Activated CD4-positive, alpha-beta T cell treated with anti-CD3 and anti-CD28 coated beads, Interleukin-2, Interleukin-4, amounts not matched to agents 100 ng/mL and 50 ng/mL, durations not matched to agents 16 hours and 8 hours (primary cell): ENCODE measurements at places on chromosomes 5 and 9.

DNA sequence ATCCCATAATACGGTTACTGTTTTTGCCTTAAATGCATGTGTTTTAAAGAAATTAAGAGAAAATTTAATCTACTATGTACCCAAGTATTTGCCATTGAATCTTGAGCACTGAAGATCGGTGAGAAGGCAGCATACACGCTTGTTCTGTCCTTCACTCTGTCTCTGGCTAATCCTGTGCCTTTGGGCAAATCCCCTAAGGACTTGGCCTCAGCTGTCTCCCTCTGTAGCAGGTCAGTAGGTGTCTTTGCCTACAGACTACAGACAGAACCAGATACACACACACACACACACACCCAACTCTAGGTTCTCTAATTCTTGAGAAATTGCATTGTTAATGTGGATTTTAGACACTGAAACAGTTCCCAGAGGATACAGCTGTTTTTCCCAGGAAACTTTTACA, 117.4 kb downstream of the WDR41 start:
- DNase-seq = no peak

DNA sequence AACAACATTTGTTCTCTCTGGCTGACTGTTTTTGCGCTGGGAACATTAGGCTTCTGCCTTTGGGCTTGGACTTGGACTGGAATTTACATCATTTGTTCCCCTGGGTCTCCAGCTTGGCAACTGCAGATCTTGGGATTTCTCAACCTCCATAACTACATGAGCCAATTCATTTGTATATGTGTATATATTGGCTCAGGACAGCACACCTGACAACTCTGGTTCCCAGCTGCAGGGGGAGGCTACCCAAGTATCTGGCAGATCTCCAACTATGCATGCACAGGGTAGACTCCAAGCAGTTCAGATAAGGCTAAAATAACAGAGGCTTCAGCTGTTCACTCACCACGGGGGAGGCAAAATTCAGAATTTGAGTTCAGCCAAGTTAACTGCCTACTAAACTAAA, 31.6 kb upstream of the F2RL1 start:
- DNase-seq = no peak

DNA sequence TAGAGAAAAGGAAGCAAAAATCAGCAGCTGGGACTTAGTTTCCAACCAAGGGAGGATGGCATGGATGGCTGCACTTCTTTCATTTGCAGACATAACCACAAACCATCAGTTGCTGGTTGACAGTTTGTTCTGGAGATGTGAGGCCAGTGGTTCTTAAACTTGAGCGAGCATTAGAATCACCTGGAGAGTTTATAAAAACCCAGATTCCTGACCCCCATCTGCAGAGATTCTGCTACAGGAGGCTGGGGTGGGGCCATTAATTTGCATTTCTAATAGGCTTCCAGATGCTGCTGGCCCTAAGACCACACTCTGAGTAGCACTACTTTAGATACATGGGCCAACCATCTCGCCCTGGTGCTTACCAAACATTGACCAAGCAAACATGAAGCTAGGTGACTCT, 60.8 kb downstream of the MARCHF3 start:
- no peak for DNase-seq

DNA sequence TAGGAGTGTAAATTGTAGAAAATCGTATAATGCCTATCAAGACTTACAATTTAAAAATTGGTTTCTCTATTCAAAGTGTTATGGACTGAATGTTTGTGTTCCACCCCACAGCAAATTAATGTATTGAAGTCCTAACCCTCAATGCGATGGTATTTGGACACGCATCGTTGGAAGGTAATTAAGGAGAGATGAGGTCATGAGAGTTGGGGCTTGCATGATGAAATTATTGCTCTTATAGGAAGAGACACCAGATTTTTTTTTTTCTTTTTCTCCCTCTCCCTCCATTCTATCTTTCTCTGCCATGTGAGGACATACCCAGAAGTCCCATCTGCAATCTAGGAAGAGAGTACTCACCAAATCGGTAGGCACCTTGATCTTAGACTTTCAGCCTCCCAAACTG, 189.2 kb downstream of the MAN2A1 start:
- DNase-seq = no peak

DNA sequence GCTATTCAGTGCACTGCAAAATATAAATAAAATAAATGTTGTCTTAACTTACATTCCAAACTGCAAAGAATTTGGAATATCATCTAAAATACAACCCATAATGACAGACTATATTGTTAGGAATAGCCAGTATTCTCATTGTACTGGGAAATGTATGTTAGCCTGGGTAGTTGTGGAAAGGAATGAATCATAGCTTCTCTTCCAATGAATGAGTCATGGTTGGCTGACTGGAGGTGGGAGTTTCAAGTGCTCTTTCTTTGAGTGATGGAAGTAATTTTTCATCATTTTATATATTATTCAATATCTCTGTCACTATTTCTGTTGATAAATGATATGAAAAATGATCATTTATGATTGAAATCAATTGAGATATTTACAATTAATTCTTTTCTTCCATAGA, 158.6 kb upstream of the ARRDC3 start:
- DNase-seq = no peak
